A673 (cell line): ENCODE measurements at places on chromosomes 6 and 20.

GRCh38 chr6:97423190-97423589 is 140.2 kb upstream of the MMS22L start:
- no peak for DNase-seq

DNA sequence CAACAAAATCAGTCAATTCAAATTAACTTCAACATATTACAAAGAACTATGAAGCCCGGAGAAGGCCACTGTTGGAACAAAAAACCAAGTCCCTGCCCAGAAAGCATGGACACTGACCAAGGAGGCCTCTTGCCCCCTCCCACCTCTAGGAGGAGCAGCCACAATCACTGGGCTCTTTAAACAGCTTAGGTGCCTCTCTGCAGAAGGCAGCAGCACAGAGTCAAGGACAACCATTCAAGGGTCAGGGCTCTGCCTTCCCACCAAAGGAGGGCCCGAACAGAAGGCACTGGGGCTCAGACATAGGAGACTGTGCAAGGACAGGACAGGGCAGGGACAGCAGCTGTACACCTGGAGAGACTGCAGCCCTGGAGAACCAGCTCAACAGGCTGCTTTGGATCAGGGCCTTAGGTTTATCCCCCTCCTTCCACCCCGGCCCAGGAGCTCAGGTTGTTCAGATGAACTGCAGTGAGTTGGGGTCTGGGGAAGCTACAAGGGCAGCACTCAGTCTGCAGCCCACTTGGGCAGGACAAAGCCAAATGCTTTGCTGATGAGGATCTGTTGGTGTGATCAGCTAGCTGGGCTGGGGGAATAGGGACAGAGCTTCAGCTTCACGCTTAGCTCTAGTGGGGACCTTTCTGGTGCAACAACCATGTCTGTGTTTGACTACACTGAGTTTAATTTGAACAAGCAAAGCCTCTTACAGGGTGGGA is 17.8 kb downstream of the TOMM34 start:
- no peak for DNase-seq

GRCh38 chr6:42782689-42783176 is 881 bp downstream of the BICRAL start:
- DNase-seq, result peak; percentile 89

DNA sequence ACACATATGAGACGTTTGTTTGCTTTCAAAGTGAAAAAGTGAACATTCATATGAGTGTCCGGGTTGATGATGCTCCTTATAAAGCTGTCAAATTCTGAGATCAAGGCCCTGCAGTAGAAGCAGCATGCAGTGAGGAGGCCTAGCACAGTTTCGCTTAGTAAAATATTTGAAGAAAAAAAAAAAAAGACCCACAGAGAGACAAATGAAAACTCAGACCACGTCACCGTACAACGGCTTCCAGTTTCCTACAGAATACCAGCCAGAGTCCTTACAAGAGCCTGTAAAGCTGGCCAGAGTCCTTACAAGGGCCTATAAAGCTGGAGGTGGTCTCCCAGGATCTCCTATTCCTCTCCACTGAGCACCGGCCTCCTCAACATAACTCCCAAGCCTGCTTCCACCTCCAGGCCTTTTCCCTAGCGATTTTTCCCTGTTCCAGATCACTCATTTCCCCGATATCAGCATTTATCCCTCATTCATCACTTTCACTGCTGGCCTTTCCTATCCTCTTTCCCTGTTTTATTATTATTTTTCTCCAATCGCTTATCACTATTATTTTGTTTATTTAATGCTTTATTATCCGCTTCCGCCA is 1.5 kb upstream of the HMGN4 start:
- DNase-seq, result peak; percentile 72

DNA sequence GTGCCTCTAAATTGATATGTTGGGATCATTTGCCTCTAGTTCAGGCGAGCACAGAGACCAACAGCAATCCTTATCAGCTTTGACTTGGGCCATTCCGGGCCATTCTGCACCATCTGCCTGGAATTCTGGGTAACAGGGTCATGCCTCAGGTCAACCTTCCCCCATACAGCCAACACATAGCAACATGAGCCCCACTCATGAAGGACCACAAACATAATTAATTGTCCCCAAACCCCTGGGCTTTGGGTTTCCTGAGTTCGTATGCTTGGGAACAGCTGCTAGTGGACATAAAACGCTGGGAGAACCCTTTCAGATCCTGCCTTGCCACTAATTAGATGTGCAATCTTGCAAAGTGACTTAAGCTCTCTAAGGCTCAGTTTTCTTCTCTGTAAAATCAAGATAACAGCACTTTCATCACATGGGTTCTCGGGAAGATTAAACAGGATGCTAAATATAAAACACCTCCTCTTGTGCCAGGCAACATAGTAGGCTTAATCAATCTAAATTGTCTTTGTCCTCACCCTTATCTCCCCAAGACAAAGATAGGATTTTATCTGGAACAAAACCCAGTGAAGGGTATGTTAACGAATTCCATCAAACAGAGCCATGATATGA is 426.5 kb downstream of the CD83 start:
- no peak for DNase-seq

DNA sequence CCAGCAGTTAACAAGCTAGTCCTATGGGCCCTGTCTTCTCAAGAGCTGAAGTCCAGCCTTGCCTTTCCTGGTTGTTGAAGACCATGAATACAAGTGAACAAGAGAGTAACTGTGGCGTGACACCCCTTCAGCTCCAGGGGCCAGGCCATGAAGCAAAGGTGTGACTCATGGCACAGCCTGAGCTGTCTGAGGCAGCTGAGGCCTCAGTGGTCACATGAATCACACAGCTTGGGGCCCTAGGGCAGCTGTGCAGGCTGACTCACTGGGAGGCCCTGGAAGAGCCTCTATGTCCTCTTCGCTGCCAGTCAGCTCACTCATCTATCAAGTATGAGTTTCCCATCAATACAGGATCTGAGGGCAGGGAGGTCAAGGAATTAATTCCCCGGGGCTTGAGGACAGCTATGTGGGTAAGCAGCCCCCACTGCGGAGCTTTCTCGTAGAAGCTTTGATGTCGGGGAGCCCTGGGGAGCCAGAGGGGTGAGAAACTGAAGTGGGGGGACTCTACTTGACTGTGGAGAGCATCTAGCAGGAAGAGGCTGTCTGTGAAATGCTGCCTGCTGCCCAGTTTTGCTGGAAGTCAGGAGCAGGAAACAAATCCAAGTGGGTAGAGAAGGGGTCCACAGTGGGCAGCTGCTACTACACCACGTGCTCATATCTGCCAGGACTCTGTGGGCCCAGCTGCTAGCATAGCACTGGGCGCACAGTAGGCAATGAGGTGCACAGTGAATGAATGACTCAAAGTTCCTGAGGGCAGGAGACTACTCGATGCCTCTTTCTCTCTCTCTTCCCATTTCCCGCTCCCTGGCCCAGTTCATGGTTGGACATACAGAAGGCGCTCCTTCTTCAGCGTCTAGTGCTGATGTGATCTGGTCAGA is 13.7 kb upstream of the FAM83C start:
- peak; percentile 40 for DNase-seq

- no peak for DNase-seq
Observed at GRCh38 chr6:161584051-161584450, 310.2 kb upstream of the AGPAT4 start.

DNA sequence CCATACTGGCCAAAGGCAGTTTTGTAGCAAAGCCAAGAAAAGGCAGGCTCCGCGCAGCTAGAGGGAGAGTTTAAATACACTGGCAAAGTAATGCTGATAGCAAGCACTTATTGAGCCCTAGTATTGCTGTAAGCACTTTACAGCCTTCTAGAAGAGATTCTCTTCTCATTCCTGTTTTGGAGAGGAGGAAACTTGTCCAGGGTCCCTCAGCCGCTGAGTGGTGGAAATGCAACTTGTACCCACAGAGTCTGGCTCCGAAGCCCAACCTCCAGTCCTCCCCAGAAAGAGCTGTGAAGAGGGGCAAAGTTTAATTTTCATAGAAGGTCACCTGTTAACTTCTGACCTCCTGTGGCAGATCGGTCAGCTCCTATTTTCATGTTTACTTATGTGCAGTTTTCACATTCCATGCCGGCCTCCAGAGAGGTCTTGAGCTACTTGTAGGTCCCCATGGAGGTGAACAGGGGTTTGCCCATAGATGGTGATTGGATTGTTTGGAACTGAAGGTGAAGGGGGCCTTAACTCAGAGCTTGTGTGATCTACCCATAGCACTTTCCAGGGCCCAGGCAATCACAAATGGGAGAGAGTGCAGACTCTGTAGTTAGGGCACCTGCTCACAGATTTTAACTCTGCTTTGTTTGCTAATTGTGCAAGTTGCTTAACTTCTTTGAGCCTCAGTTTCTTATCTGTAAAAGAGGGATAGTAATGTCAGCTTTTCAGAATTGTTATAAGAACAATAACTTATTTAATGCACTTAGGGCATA is 70.7 kb downstream of the LYRM2 start:
- no peak for DNase-seq

DNA sequence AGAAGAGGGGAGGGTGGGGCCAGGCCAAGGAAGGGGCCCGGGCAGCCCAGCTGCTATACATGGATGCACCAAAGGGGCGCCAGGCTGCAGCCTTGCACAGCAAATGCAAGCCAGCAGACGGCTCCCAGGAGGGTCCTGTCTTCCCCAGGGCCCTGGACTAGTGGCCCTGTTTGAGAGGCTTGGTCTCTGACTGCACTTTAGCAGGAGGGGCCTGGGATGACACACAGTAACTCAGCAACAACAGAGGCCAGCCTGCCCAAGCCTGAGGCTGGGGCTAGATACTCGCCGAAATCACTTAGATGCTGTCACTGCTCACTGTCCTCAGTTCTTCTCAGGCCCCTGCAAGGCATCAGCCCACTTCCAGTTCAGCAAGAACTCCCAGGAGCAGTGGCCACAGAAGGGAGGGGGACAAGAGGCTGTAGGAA is 73.5 kb downstream of the TRAM2 start:
- no peak for DNase-seq

DNA sequence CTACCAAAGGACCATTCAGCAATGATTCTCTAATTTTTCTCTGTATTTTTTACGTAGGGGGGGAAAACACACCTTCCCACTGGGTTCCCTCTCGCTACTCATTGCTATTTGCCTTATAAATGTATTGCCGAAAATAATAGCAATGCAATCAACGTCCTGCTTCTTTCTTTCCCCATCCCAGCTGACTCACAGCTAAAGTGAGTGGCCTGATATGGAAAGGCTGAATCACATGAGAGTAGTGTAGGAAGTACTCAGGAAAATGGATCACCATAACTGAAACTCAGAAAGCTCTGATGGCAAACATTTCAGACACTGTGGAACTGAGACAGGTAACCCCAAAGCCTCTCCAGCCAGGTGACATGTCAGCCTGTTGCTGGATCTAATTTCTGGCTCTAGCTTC is 49.3 kb upstream of the SRPK1 start:
- no peak for DNase-seq

DNA sequence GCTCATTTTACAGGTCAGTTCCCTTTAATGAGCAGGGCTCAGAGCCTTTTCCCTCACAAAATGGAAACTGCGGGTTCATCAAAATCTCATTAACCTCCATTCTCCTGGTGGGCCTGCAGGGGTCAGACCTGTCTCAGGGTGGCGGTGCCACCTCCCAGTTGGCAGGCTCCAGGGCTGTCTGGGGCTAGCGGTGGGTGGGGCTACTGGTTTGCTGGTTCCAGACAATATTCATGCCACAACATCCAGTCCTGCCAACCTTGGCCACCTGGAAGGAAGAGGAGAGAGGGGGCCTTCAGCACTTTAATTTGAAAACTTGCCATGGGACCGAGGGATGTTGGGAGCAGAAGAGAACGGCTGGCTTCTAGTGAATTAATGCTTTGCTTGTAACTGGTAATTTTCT is 41.9 kb upstream of the CTNNBL1 start:
- peak; percentile 67 for DNase-seq

DNA sequence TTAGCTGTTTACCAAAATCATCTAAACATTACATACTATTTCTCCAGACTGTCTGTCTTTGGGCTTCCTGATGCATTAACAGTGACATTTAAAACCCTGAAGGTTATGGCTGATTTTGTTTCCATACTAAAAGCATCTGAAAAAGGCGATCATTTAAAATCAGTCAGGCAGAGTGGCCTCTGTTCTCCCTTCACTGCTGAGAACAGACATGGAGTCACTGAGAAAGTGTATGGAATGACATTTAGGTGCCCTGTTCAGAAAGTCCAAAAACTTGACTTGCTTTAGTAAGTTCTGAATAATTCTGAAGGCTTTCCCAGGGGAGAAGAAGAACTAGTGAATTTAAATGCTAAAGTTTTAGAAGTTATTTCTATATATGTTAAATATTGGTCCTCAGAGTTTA is 83.0 kb downstream of the MAP7 start:
- DNase-seq, result no peak

DNA sequence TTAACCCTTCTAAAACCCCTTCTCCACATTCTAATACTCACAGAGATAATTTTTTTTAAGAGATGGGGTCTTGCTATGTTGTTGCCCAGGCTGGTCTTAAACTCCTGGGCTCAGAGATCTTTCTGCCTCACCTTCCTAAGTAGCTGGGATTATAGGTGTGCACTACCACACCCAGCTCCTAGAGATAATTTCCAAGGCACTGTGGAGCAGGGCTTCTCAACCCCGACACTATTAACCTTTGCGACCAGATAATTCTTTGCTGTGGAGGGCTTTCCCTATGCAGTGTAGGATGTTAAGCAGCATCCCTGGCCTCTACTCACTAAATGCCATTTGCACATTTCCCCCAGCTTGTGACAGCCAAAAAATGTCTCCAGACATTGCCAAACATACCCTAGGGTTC is 8.8 kb upstream of the RREB1 start:
- no peak for DNase-seq

- no peak for DNase-seq
Observed at GRCh38 chr20:51598556-51598955, 56.0 kb upstream of the NFATC2 start.

DNA sequence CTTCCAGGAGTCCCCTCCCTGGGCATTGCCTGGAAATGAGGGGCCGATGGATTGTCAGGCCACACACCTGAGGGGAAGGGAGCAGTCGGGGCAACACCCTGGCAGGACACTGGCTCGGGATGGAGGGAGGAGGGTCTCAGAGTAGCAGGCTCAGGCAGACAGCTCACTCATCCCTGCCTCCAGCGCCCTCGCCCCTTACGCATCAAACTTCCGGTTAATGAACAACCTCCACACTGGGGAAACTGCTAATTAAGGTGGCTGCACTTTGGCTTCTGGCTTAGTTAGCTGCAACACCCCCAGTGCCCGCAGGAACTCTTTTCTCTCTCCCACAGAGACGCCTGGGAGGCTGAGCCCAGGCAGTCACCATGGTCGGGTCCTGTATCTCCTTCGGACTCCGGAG is 13.4 kb upstream of the CHRNA4 start:
- DNase-seq, result no peak

GRCh38 chr6:150751296-150751695 is 114.2 kb upstream of the MTHFD1L start:
- DNase-seq, result no peak

DNA sequence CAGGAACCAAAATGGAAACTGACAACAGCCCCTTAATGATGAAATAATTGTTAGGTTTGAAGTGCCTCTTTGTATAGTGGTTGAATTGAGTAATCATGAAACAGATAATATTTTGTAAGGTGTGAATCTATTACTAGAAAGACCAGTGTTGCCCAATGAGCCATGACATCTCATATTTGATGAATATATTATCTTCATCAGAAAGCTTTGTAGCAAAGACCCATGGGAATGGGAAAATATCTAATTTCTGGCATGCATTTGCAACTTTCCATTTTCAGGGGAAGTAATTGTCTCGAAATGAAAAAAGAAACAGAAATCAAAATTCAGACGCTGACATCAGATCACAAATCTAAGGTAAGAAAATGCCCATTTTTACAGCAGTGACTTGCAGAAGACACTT is 57.3 kb upstream of the LAMP5 start:
- no peak for DNase-seq

- no peak for DNase-seq
Observed at GRCh38 chr6:71179249-71179885, 109.2 kb upstream of the OGFRL1 start.

- no peak for DNase-seq
Observed at GRCh38 chr20:57513199-57513598, 11.7 kb downstream of the CTCFL start.

GRCh38 chr6:37513576-37513975 is 13.9 kb upstream of the CCDC167 start:
- no peak for DNase-seq
